ENCODE measurements at places on chromosomes 6 and 20. TPM values are rescaled to one million over a fixed set of nuclear protein-coding genes. Genes with fewer than 3 reads are reported as not detected.

DNA sequence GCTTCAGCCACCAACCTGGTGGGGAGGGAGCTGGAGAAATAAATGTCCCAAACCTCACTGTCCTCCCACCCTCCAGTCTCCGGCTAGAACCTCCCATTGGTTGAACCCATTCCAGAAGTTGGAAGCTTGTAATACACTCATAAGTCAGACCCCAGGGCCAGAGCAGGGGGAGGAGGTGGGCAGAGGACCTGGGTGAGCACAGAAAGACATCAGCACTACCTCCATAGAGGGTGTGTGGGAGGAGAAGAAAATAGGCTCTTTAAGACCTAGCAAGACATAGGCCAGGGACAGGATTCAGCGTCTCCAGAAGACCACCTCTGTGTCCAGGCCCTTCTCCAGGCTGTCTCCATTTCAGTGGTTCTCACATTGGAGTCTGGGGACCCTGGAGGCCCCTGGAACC lies 73.3 kb upstream of the TOP1 start:
- no peak for DNase-seq

DNA sequence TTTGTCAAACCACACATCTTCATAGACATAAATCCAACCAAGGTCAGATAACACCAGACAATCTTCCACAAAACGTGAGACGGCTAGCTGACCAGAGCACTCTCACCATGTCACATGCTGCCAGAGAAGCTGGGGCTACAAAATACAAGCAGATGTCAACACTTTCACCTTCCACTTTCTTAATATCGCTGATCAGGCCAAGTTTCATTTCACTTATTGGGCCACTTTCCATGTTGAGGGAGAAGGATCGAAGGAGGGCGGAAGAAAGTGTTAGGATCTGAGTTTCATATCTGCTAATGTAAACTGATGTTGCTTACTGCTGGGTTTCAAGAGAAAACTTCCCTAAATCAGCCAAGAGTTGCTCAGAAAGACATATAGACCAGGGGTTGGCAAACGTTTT lies 177.0 kb upstream of the PRDM1 start:
- DNase-seq: no peak

DNA sequence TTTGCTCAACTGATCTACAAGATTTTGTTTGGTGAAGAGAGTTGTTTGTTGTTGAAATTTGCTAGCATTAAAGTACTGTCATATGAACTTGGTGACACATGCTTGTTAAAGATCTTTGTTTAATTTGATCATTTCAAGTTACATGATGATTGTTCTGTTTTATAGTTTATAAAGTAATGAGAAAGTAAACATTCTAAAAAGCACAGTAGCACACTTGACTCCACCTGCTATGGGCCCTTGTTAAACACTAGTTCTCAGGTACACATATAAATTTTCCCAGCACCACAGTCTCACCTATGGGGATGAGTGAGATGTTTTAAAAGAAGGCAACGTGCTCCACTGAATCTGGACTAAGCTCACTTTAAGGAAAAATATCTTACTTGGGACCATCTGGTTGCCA lies 14.1 kb downstream of the MCHR2 start:
- DNase-seq: no peak

Gene NHLRC1
- 2.4 TPM for total RNA-seq

DNA sequence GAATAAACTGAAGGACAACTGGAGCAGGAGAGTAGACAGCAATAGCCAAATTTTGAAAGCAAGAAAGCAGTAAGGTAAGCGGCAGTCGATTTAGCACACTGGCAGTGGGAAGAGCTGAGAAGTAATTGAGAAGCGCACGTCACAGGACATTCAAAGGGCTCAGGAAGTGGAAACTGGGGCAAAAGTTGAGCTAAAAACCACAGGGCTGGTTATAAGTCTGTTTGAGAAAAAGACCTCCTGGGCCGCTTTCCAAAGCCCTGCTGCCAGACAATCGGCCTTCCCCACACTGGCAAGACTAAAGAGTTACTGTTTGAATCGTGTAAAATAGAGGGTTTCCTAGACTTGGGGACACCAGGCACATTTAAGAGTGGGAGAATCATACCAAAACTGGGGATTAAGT lies 161.4 kb downstream of the DNAH8 start:
- no peak for DNase-seq

- no peak for DNase-seq
Measured at GRCh38 chr6:81067057-81067456, 685.4 kb downstream of the TENT5A start.

DNA sequence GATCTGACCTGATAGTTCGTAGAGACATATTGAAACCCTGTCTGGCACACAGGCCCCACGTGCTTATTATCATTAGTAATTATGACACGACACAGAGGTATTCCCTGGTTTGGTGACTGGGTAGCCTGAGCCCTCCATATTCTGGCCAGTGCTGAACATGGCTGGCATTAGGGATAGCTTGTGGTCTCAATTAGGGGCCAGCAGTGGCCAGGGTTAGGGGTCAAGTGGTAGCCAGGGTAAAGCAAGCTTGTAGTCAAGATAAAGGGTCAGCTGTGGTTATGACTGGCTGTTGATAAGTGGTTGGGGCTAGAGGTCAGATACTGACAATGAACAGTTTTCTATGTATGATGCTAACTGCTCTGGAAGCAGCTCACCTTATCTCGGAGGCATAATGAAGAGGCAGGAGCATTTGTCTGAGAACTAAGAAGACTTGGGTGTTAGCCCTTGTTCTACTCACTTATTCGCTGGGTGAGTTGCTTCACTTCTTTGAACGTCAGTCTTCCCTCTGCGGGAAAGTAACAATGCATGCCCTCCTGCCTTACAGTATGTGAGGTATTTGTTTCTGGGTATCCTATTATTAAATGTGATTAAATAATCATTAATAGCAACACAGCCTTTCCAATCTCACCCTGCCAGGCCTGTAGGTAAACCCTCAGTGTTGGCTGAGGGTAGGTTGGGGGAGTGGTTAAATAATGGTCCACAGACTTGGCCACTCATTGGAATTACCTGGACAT lies 66.7 kb downstream of the VEGFA start:
- no peak for DNase-seq

GRCh38 chr6:46690141-46690755 lies 2.6 kb downstream of the TDRD6 start:
- DNase-seq: no peak

DNA sequence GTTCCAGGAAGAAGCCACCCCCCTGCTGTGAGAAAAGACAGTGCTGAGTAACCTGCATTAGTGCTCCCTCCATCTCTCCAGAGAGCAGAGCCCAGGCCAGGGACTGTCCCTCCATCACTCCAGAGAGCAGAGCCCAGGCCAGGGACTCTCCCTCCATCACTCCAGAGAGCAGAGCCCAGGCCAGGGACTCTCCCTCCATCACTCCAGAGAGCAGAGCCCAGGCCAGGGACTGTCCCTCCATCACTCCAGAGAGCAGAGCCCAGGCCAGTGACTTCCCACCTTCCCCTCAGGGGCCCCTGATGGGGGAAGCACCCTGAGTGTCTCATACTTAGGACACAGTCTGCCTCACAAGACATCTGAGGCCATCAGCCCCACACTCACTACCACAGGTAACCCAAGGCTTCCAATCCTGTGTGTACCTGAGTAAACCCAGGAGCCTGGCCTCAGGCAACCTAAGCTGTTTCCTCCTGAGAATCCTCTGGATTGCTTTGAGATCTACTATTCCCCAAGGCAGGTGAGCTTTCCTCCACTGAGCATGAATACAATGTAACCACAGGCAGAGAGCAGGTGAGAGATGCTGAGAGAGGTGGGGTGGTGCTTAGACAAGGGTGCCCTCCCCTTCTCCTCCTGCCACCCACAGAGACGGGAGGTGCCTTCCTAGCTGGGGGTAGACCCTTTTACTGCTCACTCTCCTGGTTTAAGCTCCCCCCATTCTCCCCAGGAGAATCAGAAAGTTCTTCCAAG lies 4.9 kb downstream of the TBXT start:
- DNase-seq: no peak

DNA sequence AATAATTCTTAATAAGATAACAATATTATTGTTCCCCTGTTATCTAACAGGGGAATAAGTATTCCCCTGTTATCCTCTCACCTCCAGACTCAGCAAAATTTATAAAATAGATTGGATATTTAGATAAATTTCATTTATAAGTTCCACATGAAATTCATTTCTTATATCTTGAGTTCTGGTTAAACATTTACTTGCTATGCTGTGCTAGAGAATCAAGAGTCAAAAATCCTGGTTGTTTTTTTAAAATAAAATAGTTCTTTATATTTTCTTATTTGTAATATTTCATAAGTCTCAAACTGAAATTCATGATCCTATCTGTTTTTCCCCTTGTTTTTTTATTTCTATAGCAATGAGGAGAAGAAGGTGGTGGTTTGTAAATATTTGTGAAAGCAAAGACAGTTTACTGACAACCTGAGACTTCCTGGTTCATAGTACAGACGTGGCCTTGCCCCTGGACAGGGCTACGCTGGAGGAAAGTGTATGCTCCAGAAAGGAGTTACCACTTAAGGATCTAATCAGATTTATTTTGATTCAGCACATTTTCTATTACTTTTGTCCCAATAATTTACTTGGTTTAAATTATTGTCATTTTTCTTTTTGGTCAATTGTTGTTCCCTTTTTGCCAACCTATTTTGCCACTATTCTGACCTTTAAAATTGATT lies 37.8 kb upstream of the MARCKS start:
- DNase-seq: no peak

- no peak for DNase-seq
Measured at GRCh38 chr20:53036992-53037391, 64.8 kb downstream of the TSHZ2 start.

GRCh38 chr6:112562301-112563231 lies 215.4 kb downstream of the RFPL4B start:
- DNase-seq: no peak

- no peak for DNase-seq
Measured at GRCh38 chr6:137389150-137389704, 105.0 kb downstream of the OLIG3 start.

DNA sequence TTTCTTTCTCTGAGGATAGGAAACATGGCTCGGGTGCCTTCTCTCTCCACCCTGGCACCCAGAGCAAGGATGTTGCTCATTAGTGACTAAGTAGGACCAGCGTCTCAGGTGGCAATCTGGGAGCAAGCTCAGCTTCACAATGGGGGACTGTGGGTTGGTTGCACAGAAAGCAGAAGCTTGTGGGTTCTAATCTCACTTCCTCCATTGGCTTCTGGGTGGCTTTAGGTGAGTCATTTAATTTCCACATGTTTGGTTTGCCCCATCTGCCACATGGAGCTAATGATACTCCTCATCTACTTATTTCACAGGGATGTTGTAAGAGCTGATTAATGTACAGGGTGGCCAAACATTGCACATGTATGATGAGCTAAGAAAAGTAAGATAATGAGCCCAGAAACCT lies 54.8 kb upstream of the AKIRIN2 start:
- no peak for DNase-seq

Gene RSPO3
- total RNA-seq: 4.9 TPM

DNA sequence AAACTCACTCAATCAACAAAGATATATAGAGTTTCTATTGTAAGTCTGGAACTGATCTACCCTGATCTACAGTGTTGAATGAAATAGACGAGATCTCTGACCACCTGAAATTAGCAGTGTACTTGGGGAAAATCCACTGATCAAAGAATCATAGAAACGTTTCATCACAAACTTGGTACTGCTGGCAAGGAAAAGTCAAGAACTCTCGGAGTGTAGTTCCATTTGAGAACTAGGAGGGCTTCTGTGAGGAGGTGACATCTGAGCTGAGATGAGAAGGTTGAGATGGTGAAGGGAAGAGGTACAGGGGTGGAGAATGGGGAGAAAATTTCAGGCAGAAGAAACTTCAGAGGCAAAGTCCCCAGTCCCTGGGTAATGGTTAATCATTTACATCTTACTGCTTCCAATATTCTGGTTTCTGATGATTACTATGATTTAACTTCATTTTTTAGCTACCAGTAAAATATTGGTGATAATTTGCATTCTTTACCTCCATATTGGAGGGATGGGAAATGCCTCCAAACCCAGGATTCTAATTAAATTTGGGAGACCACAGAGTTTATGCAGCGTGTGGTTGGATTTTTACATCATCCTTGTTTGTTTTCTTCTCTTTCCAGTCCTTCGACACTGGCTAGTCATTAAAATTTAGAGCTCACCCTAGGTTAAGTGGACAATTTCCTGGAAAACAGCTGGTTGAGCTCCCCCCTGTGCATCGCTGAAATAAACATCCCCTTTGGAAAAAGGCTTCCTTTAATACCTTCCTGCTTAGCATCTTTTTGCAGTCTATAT lies 191.9 kb downstream of the BCAS1 start:
- no peak for DNase-seq

Gene MTFR2
- total RNA-seq: 1.6 TPM

GRCh38 chr6:76707630-76708029 lies 635.2 kb upstream of the IMPG1 start:
- DNase-seq: no peak

- DNase-seq: no peak
Measured at GRCh38 chr6:11224966-11225463, 7.5 kb downstream of the NEDD9 start.

Gene STK38
- total RNA-seq: 43.6 TPM

DNA sequence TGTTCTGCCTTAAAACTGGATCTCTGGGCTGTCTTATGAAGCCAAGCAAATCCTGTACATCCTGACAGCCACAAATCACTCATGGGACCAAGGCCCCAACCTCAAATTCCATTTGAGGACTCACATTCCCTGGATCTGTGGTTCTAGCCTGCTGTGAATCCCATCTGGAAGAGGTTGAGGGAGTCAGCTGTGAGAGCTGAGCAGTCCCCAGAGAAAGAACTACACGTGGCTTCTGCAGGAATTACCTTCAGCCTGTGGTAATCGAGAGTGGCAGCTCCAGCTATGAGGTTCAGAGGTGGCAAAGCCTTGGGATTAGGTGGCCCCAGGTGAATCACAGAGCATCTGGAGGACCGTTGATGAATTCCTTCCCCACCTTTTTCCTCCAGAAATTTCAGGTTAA lies 245.2 kb downstream of the SLC24A3 start:
- no peak for DNase-seq

DNA sequence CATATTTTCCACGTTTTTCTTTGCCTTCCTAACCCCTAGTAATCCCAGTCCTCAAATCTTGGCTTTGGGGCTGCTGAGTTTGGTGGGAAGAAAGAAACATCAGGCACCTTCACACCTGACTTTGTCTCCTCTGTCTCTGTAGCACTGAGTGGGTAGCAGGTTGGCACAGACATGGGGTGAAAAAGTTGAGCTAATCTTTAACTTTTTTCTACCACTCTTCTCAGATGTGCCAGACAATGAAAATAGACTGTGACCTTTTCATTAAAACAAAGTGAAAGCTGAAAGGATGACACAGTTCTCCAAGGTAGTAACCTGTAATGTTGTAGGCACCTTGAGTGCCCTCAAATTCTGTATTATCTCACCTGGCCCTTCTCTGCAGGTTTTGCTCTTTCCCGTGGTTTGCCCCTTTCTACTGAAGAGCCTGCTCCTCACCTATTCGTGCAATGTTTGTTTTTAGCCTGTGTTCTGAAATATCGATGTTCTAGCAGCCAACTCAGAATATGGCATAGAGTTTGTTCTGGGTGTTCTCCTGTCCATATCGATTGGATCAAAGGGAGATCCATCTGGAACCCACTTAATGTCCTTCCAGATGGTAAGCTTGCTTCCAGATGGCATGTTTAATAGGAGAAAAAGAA lies 57.8 kb upstream of the ATXN1 start:
- DNase-seq: no peak

Data from urinary bladder (tissue), 4 donors.